ENCODE measurements at places on chromosomes 4 and X.

DNA sequence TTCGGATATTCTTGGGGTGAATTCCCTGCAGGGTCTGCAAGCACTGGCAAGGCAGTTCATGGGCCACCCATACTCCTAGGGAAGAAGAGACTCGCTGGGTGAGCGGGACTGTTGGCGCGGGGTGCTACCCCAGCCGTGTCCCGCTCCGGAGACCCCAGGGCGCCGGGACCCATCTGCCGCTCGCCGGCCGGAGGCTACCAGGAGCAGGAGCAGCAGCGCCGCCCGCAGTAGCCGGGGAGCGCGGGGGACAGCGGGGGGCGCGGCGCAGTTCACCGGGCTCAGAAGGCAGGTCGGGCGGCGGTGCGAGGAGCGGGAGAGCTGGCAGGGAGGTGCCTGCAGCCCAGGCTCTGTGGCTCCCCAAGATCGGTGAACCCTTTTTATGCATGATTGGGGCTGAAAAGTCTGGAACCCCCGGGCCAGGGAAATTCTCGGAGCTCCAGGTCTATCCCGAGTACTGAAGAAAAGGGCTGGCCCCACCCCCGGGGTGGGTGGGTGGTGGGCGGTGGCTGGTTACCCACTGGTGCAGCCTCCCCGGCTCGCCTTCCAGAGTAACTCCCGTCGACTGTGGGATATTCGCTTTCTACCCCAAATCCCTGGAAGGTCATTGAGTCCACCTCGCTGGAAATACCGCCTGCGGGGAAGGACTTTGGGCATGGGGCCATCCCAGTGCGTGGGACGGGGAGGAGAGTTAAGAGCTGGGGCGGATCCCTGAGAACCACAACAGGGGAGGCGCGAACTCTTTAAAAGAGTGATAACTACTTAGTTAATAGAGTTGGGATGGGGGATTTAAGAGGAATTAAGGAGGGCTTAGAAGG is 37.6 kb downstream of the PF4 start:
- no peak for DNase-seq

GRCh38 chr4:19831644-19832285 is 419.9 kb upstream of the SLIT2 start:
- DNase-seq: no peak

GRCh38 chrX:105648732-105649131 is 173.6 kb upstream of the NRK start:
- DNase-seq: no peak

DNA sequence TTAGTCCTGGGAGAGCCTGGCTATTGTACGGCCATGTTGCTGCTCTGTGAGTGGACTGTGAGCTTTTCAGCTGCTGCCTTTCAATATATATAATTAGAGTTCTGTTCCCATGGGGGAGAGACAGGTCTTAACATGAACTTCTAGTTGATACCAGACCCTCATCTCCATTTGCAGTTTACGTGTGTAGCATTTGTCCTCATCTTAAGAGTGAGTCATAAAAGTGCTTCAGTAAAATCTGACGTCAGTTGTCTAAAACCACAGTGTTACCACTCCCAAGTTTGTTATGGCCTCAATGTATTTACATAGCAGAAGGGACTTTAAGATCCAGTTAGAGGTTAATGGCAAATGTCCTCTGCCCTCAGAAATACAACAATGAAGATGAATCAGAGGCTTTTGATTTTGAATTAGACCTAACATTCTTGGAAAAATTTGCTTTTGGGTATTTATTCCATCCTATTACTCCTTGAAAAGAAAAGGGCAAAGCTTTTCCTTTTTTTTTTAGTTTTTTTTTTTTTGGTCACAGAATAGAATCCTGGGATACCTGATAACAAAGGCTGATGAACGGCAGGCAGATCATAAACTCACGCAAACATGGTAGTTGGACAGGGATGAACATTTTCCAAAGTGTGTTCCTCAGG is 38.6 kb downstream of the PHOX2B start:
- DNase-seq: no peak

DNA sequence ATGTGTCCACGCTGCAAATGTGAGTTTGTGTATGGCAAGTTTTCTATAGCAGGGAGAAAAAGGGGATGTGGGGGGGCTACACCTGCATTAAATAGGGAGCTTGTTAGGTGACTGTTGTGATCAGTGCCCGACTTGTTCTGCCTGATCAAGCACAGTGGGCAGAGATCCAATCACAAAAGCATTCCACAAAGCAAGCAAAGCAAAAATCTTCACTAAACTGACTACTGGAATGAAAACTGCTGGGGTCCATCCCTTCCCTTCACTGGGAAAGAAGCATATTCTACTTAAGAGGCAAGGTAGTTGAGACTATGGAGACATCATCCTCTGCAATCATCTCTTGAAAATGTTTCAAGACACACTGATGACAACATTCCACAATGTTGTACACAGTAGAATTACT is 5.2 kb downstream of the IRS4 start:
- no peak for DNase-seq

- DNase-seq: no peak
Observed at GRCh38 chrX:151752847-151753246, 18.3 kb downstream of the CNGA2 start.

GRCh38 chr4:41176340-41176739 is 38.0 kb downstream of the APBB2 start:
- peak; percentile 45 for DNase-seq

DNA sequence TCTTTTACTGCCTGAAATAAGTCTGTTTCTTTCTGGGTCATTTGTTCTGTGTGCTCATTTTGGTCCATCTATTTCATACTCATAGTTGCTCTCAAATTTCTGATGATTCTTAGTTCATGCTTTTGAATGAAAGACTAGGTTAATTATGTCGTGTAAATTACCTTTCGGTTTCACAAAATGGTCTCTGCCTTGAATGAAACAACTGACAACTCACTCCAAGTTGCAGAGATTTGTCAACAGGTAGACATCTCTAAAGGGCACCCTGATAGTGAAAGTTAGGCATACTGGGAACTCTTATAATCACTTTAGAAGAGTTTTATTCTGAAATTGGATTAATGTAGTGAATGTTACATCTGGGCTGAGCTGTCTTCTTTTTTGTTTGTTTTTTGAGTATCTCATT is 726.9 kb downstream of the PDHA2 start:
- DNase-seq: no peak

DNA sequence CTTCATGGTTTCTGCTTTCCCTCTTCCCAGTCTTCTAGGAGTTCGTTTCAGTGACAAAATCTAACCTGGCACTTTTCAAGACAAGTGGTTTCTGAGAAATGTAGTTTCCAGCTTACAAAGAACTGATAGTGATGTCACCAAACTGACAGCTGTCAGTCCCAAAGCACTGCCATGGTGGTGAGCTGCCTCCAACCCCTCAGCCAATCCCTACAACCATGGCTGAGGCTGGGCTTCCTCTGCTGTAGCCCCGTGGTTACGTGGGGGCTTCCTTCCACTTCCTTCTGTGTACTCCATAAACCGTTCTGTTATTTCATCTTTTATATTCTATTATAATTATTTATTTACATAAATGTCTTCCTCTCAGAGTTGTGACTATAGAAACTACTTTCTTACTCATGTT is 198.6 kb upstream of the AGA start:
- no peak for DNase-seq

- DNase-seq: no peak
Observed at GRCh38 chr4:173151496-173151895, 17.1 kb upstream of the GALNT7 start.

- DNase-seq: no peak
Observed at GRCh38 chr4:148779771-148780170, 337.6 kb upstream of the NR3C2 start.

- DNase-seq: no peak
Observed at GRCh38 chrX:133916984-133917722, 68.2 kb downstream of the GPC3 start.

- no peak for DNase-seq
Observed at GRCh38 chr4:158741326-158742021, 18.3 kb upstream of the PPID start.

GRCh38 chrX:78527263-78527662 is 131.9 kb downstream of the RTL3 start:
- DNase-seq: no peak

DNA sequence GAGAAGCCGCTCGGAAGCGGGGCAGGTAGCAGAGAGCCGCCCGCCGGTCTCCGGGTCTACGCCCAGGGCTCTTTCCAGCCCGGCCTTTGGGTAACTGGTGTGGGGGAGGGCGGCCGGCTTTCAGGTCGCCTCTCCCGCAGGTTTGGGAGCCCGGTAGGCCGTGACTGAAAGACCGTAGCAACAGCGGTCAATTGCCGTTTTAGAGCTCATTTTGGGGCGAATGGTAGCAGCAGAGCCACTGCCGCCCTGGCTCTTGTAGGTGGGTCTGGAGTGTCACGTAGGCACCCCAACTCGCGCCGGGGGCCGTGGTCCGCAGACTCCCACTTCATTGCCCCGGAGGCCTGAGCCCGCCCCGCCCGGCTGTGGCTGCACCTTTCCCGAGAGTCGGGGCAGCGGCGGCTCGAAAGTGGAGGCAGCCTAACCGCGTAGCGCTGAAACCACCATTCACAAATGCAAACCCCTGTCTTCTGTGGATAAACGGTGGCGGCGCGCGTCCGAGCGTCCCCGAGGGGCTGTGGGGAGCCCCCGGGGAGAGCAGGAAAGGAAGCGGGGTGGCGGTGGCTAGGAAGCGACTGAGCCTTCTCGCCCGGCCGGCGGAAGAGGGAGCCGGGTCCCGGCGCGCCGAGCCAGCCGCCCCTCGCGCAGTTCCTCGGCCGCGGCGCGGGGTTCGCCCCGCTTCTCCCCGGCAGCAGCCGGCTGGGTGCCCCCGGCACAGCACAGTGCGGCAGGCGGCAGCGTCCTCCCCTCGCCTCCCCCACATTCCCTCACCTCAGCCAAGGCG is 2185.1 kb upstream of the TENM3 start:
- DNase-seq: no peak

DNA sequence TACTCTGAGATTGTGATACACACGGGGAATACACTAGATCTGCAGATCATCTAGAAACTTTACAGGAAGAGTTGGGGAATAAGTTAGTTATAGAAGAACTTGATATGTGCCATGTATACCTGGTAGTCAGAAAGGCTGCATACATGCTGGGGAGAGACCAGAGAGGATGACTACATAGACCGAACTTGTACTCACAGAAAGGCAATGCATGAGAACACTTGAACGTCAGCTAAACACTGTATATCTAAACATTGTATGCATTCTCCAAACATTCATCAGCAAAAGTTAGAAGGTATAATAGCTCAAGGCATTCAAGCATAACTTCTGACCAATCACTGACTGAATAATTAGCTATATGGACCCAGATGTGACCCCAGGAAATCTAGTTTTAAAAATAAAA is 78.0 kb upstream of the PDHA2 start:
- no peak for DNase-seq

DNA sequence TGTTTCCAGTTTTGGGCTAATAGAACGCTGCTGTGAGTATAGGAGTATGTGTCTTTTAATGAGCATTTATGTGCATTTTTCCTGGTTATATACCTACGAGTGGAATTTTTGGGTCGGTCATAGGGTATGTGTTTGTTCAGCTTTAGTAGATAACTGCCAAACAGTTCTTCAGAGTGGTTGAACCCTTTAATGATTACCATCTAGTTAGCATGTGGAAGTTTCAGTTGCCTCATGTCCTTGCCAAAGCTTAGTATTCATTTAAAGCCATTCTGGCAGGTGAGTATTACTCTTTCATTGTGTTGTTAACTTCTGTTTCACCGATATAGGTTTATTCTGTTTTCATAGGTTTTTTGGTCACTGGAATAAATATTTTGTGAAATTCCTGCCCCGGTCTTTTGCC is 229.1 kb downstream of the ARHGAP10 start:
- DNase-seq: no peak

GRCh38 chr4:1291091-1291490 is 1.4 kb downstream of the MAEA start:
- DNase-seq: no peak

- no peak for DNase-seq
Observed at GRCh38 chr4:163976588-163976987, 482.1 kb downstream of the TMA16 start.

DNA sequence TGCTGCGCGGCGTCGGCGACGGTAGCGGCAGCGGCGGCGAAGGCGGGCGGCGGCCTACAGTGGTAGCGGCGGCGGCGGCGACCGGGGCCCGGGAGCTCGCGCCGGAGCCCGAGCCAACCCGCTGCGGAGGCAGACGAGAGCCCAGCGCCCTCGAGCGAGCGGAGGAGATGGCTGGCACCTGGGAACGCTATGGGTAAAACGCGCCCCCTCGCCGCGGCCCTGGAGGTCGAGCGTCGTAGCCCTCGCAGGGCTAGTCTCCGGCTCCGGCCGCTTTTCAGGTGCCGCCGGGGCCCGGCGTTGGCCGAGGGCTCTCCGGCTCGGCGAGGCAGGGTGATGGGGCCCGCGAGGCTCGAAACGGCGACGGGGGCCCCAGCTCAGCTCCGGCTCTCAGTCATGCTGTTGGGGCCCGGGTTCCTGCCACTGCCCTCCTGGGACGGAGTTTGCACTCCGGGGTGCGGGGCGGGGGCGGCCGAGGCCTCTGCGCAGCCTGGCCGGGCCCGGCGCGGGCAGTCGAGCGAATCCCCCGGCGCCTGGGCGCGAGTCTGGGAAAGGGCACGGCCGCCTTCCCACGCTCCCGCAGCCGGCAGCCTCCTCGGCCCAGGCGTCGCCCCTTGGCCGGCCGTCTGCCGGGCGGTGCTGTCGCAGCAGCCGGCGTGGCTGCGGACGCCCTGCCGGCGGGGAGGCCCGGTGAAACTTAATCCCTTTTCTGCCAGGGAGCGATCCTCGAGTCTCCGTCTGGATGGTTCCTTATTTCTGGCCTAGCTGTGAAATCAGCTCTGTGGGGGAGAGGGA is 768 bp downstream of the MID2 start:
- no peak for DNase-seq

DNA sequence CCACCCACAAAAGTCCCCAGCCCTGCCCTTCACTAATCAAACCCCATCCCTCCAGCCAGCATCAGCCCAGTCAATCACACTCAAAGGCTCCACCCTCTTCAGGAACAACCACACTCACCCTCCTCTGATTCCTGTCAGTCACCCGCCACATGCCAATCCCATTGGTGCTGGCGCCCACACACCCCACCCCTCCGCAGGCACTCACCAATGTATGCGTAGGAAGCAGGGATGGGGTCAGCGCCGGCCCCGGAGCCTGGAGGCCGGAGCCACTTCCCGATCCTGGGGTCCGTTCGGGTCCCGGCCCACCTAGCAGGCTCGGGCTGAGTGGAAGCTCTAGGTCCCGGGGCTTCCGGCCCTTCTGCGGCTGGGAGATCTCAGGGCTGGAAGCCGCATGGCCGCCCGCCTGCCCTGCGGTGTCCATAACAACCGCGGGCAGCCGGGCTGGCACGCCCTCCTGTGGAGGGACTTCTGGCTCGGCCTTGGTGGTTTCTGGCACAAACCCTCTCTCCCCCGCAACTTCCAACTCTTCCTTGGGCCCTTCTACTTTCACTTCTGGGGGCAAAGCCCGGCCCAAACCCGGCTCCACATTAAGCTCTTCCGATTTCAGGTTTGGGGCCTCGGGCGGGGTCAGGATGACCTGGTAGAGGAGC is 7.9 kb upstream of the CFP start:
- no peak for DNase-seq

GRCh38 chr4:2694691-2695090 is 61.4 kb downstream of the TNIP2 start:
- DNase-seq: no peak

- DNase-seq: no peak
Observed at GRCh38 chr4:189656641-189657040, 284.0 kb upstream of the FRG1 start.

GRCh38 chr4:54102531-54103106 is 2.7 kb downstream of the GSX2 start:
- no peak for DNase-seq
